Smooth muscle cell of the brain vasculature (primary cell): ENCODE measurements at places on chromosomes 11 and 22.

- DNase-seq: no peak
Measured at GRCh38 chr11:88631497-88631896, 294.0 kb upstream of the CTSC start.

- DNase-seq: no peak
Measured at GRCh38 chr22:40635940-40636379, 559 bp downstream of the MRTFA start.

DNA sequence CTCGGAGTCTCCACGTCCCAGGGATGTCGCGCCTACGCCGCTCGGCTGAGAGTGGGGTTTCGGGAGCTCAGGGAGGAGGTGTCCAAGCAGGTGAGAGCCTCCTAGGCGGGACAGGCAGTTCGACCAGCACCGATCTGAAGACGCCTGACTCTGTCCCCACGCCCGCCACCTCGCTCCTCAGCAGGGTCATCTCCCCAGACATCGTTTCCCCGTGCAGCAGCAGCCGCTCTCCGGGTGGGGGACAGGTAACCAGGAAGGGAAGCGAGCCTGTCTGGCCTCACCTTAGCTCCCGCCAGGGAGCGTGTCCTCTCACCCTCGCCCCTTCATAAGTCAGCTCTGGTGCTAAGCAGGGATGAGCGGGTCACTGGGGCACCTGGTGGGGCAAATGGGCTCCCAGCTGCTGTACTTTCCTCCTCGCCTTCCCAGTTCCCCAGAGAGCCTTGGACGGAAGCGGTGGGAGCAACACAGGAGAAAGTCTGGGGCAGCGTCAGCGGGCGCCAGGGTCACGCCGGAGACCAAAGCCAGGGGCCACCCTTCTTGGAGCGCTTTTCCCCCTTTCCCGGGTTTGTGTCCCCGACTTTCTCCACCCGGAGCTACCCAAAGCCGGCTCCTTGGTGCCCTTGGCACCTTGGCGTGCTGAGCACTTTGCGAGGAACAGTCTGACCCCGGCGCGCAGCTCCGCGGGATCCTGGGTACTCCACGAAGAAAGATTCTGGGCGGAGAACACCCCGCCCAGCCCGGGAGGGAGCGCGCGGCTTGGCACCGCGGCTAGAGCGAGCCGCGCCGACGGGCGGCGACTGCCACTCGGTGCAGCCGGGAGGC is 1.6 kb downstream of the SPON1 start:
- DNase-seq: no peak

GRCh38 chr22:17891481-17892167 is 117.4 kb upstream of the BID start:
- DNase-seq: no peak
